Ovary (tissue), 10 donors: ENCODE measurements at places on chromosomes 3 and 15.
A peak's percentile ranks its signal among the peaks of the same experiment; 100 is the strongest.

GRCh38 chr3:168289471-168290008 lies 193.8 kb upstream of the GOLIM4 start:
- no peak for DNase-seq

- DNase-seq, result no peak
Measured at GRCh38 chr3:142923694-142924093, 34.8 kb upstream of the PCOLCE2 start.

GRCh38 chr15:65791335-65792137 lies 557 bp downstream of the DENND4A start:
- peak; percentile 82 for DNase-seq

DNA sequence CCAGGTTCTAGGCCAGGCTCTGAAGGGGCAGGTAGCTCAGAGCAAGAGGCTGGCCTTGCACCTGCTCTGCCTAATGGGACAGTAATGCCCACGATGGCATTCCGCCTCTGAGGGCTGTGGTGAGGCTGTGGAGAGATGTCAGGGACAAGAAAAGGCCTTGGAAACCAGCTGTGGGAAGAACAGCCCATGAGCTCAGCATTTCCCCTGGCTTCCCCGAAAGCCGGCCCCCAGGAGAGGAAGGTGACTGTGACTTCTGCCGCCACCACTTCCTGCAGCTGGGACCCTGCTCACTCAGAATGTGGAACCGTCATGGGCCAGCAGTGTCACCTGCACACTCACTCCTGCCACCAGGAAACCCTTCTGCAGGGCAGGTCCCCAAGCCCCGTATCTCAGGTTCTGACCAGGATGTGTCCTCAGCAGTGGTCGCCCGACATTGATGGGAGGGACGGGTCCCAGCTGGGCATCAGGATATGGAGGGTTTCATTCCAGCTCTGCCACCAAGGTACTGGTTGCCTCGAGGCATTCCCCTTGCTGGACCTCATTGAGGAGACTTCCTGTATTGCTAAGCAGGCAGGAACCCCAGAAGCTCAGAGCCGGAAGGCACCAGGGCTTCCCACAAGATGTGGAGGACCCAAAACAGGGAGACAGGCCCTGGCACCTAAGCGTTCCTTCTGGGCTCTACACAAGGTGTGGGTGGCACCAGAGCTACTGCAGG lies 30.7 kb downstream of the SEMA7A start:
- no peak for DNase-seq

GRCh38 chr3:16994854-16995525 lies 110.2 kb downstream of the PLCL2 start:
- no peak for DNase-seq

DNA sequence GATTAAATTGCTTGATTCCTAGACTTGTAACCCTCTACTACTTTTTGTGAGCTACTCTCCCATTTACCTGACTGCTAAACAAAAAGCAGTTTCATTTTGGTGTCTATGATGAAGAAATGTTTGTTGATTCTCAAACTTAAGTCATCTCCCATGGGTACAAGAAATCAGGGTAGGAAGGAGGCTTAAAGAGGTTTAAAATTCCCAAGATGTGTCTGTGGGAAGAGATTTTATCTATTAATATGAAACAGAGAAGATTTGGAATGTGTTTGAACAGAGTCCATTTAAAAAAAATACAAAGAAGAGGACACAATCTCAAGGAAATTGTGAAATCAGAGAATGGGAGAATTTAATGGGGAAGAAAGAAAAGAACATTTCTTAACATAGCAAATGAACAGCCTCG lies 14.8 kb downstream of the P3H2 start:
- no peak for DNase-seq

GRCh38 chr3:195128255-195129071 lies 142.5 kb downstream of the XXYLT1 start:
- DNase-seq, result no peak

- peak; percentile 61 for DNase-seq
Measured at GRCh38 chr3:22960105-22960984, 242.8 kb upstream of the UBE2E2 start.

DNA sequence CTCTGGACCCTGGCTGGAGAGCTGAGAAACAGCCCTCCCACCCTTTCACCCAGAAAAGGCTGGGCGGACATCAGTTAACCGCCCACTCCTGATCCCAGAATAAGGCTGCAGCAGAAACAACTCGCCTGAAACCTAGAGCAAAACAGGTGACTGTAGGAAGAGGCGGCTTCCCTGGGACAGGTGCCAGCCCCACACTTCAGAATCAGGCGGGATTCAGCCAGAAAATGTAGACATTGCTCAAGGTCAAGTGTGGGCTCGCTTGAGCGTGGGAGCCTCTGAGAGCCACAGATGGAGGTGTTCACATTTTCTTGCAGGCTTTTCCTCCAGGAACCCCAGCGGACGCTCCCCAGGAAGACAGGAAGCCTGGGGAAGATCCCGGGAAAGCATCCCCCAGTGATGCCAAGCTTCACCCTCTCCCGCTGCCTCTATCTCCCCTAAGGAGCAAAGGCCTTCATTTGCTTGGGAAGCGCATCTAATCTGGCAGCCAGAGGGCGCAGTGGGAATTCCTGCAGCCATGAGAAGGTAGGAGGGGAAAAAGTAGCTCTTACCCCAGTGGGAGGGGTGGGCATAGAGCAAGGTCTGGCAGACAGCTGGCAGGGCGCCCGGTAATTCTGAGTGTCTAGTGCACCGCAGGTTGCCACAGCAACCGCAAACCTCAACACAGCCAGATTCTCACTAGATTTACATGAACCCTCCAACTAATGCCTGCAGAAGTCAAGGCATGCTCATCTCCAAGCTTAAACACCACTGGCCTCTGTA lies 77.7 kb downstream of the OCA2 start:
- DNase-seq, result peak; percentile 29

GRCh38 chr3:47469616-47470015 lies 6.1 kb downstream of the SCAP start:
- no peak for DNase-seq

GRCh38 chr3:109050591-109051167 lies 67.3 kb downstream of the MORC1 start:
- no peak for DNase-seq

DNA sequence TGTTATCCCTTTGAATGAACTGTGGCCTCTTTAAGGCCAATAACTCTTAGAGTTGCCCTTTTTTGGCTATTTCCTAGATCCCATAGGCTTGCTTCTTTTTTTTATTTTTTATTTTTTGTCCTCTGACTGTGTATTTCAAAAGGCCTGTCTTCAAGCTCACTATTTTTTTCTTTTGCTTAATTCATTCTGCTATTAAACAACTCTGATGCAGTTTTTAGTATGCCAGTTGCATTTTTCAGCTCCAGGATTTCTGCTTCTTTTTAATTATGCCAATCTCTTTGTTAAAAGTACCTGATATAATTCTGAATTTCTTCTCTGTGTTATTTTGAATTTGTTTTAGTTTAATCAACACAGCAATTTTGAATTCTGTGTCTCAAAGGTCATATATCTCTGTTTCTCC lies 912.1 kb downstream of the PLOD2 start:
- DNase-seq, result no peak

DNA sequence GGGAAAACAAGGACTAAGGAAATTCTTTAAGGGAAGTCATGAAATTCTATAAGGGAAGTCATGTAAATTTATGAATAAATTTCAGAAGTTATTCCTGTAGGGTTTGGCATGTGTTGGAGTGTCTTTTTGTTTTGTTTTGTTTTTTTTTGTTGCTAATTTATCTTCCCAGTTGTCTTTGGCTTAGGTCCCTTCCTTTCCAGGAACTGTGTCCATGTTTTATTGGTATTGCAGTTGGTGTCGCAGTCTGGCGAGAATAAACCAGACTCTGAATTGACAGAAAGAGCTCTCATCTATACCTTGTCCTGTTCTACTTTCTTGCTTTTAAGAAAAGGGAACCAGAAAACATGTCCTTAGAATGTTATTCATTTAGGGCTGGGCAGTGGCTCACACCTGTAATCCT lies 57.6 kb downstream of the SGO1 start:
- no peak for DNase-seq

GRCh38 chr15:92809880-92810361 lies 90.2 kb upstream of the CHD2 start:
- DNase-seq, result peak; percentile 58

- no peak for DNase-seq
Measured at GRCh38 chr3:177427540-177427939, 230.3 kb upstream of the TBL1XR1 start.

DNA sequence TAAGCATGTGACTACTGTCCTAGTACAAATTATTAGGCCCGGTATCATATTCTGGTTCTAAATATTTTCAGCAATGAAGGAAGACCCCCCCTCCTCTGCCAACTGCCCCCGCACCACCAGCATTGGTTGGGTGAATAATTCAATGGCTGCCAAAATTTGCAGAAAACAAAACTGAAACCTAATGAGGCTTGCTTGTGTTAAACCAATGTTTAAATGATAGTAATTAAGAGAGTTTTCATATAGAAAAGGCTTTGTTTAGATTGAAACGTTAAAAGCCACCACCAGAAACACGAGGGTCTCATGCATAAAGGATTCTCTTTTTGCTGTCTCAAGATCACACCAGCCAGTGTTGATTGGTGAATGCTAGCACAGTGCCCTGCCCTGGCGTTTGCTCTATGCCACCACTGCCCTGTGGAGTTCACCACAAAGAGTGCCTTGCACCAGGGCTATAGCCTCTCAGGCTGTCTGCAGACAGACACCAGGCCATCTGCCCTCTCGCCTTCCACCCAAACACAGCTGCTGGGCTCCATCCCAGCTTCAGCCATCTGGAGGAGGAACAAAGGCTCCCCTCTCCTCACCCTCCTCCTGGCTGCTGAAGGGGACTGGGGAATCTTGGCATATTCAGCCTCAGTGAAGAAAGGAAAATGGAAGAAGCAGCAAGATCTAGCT lies 200.3 kb upstream of the PFN2 start:
- no peak for DNase-seq

- DNase-seq, result no peak
Measured at GRCh38 chr3:172700256-172700655, 10.6 kb downstream of the NCEH1 start.

DNA sequence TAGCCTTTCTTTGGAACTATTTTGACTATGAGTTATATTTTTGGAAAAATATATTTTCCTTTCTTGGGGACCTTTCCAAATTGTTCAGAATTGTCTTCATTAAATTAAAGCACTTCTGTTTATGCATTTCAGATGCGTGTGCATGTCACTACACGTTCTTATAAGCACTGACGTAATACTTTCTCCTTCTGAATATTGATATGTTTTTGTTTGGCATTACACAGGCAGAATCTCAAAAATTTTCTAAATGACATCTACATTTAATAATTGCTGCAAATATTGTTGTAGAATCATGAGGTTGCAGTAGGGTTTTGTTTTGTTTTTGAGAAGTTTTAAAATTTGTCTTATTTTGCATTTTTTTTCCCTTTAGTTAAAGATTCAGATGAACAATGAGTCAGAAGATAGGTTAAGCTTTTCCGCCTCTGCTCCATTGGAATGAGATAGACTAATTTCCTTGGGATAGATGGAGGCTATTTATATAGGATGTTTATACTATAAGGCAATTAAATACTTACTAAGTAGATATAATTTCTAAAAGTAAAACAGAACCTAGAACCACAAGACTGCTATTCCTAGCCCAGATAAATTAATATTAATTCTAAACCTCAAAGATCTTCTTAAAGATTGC lies 110.8 kb downstream of the MBNL1 start:
- DNase-seq, result no peak

GRCh38 chr3:124395584-124396338 lies 334.5 kb upstream of the UMPS start:
- DNase-seq, result peak; percentile 43

DNA sequence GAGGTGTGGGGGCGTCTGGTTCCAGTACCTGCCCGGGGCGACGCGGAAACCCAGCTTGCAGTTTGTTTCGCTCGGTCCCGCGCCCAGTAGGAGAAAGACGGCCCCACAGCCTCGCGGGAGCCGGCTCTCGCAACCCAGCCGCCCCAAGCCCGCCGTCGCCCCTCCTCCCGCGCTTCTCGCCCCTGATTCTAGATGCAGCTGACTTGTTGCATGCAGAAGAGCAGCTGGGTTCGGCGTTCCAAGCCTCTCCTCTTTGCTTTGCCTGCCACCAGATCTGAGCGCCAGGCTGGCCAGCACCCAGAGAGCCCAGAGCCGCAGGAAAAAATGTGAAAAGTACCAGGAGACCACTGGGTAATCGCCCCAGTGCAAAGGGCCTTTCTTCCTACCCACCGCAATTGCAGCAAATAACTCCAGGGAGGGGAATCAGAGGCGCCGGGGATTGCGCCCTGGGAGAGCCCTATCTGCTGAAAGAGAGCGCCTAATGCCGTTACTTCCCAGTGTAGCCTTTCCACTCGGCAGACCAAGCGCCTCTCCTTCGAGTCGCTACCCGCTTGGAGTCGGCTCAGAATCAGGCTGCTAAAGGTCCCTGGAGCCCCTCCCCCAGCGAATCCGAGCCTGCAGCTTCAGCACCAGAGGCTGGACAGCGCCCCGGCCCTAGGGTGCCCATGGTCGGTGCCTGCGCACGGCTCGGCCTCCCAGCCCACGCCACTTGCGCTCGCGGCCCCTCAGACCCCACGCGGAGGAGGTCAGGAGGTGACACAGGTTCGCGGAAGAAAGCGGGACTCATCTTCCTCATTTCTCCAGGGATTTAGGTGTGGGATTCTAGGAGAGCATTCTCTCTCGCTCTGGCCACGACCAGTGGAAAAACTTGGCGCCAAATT lies 15.7 kb upstream of the AEN start:
- DNase-seq, result peak; percentile 38

GRCh38 chr15:46231786-46232185 lies 597.0 kb downstream of the SQOR start:
- no peak for DNase-seq

DNA sequence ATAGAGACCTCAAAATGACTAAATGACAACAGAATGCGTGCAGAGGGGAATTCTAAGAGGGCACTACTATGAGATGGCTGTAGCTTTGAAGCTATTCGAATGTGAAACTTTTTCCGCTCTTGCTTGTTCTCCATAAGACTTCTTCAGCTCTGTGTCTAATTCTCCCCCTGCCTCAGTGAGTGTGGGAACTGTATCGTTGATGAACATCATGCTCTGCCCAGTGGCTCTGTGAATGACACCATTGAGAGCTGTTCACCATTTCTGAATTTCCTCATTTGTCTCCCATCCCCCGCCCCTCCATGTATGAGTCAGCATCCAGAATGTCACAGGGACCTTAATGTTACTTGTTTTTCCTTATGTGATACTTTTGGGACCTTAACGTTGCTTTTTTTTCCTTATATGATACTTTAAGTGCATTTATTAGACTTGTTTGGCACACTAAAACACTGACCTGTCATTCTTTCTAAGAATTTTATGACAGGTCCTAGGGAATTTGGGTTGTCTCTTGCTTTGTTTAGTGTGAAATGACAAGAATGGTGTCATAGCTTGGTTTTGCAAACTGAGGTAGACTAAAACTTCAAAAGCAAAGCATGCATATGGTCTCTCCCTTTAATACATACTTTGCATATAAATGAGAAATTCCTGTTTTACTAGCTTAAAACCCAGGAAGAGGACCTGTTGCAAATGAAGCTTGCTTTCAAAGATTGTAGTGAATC lies 99.6 kb downstream of the FNDC3B start:
- peak; percentile 76 for DNase-seq

DNA sequence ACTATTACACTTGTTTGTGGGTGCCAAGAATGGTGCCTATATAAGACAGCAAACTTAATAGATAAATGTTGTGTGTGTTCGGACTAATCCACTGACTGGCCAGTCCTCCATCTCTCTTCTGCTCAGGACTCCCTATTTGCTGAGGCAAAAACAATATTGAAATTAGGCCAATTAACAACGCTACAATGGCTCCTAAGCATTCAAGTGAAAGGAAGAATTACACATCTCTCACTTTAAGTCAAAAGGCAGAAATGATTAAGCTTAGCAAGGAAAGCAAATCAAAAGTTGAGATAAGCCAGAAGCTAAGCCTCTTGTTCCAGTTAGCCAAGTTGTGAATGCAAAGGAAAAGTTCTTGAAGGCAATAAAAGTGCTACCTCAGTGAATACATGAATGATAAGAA lies 126.9 kb downstream of the CCNL1 start:
- DNase-seq, result no peak

- no peak for DNase-seq
Measured at GRCh38 chr15:29880341-29880740, 58.1 kb upstream of the TJP1 start.
